ENCODE measurements at places on chromosomes 6 and 20.

GRCh38 chr6:105043979-105044378 is 87.1 kb downstream of the LIN28B start:
- no peak for DNase-seq

- DNase-seq: no peak
These were observed 13.3 kb downstream of the ZSCAN31 start for GRCh38 chr6:28322661-28323060.

GRCh38 chr6:10184371-10185227 is 230.3 kb downstream of the TFAP2A start:
- DNase-seq: no peak

GRCh38 chr20:59273739-59274357 is 26.6 kb upstream of the EDN3 start:
- no peak for DNase-seq

GRCh38 chr6:31792761-31793171 is 2.8 kb downstream of the VARS1 start:
- no peak for DNase-seq

GRCh38 chr6:139290787-139291311 is 949 bp downstream of the TXLNB start:
- DNase-seq: no peak

DNA sequence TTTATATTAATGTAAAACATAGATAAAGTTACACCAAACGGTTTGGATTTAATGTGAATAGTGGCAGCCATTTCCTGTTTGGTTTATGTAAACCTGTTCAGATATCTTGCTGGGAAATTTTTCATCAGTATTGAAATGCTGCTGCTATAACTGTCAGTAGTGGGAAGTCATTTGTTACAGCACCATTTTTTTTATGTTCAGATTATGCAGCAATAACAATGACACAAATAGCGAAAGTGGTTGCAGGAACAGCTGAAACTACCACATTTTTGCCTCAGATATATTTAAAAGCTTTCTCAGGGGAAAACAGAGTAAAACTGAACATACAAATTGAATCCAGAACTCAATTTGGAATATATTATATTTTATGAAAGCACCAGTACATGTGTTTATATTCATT is 128.8 kb upstream of the SIM1 start:
- no peak for DNase-seq

DNA sequence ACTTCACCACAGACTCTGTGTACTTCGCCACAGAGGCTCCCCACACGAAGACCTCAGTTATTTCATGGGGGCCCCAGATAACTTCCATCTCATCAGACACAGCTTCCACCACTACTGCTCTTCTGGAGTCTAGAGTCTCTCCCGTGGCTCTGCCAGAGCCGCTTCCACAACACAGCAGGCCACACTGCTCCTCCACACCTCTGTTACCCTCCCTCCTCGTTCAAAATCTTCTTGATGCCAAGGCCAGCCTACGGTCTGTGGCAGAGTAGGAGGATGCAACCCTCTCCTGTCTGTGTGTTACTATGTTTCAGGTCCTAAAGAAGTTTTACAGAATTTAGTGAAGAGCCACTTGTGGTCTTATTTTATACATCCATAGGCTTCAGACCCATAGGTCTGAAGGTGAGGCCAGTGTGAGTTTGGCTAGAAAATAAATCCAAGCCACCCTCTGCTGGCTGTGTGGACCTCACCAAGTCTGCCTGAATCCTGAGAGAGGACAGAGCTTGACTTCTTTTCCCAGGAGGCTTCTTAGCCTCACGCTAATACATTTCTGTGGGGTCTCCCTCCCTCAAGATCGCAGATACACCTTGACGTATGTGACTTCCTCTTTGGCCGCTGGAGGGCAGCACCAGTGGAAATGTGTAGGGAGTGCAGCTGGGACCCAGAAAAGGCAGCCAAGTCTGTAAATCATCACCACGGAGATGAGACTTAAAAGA is 197.7 kb downstream of the FAXC start:
- DNase-seq: no peak

DNA sequence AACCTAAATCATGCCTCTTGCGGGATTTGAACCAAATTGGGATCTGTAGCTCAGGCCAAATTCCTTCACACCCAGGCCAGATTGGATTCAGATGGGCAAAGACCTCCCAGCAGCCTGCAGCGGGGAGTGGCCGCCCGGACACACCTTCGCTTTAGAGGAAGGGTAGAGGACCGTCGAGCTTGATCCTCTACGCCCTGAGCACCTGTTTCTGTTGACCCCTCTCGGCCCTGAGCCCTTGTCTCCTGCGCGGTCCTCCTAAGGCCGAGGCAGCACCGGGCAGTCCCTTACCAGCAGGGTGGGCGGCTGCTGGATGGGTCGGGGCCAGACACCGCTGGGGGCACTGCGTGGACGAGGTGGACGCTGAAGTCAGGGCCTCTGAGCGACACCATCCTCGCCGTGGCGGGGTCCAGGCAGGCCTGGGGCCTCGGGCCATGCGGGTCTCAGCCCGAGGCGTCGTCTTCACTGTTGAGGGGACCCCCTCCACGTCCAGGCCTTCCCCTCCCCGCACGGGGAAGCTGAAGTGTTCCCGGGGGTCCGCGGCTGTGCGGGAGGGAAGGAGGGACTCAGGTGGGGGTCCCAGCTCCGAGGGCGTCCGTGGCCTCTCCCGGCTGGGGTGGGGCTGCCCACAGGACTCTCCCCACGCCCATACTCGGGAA is 114.8 kb downstream of the SMOC2 start:
- DNase-seq: no peak

DNA sequence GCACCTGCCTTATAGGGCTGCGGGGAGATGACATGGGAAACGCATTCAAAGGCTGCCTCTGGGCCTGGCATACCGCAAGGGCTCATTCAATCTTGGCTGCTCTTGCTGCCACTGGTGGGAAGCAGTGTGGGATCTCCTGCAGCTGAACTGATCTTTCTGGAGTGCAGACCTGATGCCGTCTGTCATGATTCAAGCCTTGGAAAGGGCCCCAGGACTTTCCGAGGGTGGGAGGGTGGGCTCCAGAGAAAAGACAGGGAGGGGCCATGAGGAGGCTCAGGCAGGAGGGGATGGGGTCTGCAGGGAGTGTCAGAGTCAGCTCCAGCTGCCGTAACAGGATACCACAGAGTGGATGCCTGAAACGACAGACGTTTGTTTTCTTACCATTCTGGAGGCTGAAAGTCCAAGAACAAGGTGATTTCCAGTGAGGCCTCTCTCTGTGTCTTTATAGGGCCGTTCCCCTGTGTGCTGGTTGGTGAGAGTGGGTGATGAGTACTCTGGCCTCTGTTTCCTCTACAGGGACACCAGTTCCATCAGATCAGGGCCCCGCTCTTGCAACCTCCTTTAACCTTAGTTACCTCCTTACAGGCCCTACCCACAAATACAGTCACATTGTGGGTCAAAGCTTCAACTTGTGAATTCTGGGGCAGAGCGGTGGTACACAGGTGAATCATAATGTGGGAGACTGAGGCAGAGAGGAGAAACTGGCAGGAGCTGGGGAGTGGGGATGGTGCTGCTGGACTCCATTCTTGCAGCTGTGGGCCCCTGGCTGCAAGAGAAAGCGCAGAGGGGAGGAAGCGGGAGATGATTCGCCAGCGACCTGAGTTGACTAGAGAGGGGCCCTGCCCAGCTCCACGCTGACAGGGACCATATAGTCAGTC is 148.4 kb downstream of the SYCP2 start:
- DNase-seq: no peak

GRCh38 chr6:36639171-36639808 is 39.2 kb upstream of the CDKN1A start:
- DNase-seq: no peak

GRCh38 chr20:55099251-55099650 is 623.9 kb downstream of the DOK5 start:
- DNase-seq: no peak

DNA sequence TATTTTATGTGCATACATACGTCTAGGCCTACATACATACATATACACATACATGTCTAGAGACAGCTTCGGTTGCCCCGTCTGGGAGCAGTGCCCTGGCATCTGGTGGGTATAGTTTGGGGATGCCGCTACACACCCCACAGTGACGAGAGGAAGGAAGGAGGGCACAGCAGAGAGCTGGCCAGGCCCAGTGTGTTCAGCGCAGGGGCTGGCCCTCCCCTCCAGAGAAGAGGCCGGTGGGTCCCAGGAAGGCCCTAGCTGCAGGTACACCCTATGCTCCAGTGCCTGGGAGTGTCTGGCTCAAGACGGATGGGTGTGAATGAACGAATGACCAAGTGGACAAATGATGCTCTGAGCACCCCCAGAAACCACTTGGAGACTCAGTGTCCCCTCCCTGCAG is 284.6 kb downstream of the CDH4 start:
- DNase-seq: no peak

DNA sequence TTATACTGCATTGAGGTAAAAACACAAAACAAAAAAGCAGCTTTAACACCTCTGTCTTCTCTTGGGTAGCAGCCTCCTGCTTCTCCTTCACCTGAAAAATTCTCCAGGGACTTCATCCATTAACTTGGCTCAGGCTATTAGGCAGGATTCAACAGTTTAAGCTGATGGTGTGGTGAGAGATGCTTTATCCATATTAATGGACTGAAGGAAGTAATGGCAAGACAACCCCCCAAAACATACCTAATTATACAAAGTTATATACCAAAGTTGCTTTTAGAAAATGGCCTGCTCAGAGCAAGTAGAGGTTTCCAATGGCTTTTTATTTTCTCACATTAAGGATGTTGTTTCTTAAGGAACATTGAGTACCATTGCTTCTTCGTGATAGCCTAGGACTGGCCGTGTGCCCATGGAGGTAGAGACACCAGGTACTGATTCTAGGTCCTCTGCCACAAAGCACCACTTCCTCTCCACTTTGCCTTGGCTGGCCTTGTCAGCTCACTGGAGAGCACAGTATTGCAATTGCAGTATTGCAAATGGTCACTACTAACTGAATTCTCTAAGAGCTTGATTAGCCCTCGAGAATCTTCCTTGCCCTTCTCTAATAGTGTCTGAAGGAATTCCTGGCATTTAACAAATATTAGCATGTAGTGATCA is 7.3 kb downstream of the EDN1 start:
- DNase-seq: no peak

DNA sequence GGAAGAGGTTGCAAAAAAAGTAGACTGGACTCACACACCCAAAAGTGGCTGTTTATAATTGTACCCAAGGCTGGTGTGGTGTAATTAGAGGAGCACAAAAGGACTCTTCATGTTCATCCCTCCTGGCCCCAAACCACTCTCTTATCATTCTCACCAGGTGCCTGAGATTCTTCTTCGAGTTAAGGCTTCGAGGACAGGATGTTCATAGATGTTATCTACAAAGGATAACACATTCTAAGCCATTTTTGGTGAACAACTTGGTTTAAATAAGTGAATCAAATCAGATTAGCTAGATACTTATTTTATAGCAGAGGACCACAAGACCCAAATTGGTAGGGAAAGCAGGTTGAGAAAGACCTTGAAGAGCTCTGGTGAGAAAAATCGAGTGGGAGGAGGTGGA is 73.1 kb upstream of the SUPT3H start:
- DNase-seq: no peak

- no peak for DNase-seq
These were observed 233.2 kb downstream of the ARHGAP18 start for GRCh38 chr6:129476810-129477209.

GRCh38 chr6:398065-398464 is 6.5 kb downstream of the IRF4 start:
- no peak for DNase-seq

GRCh38 chr20:56827763-56828162 is 198.7 kb downstream of the TFAP2C start:
- no peak for DNase-seq

GRCh38 chr6:39978240-39978639 is 44.0 kb upstream of the MOCS1 start:
- DNase-seq: no peak

DNA sequence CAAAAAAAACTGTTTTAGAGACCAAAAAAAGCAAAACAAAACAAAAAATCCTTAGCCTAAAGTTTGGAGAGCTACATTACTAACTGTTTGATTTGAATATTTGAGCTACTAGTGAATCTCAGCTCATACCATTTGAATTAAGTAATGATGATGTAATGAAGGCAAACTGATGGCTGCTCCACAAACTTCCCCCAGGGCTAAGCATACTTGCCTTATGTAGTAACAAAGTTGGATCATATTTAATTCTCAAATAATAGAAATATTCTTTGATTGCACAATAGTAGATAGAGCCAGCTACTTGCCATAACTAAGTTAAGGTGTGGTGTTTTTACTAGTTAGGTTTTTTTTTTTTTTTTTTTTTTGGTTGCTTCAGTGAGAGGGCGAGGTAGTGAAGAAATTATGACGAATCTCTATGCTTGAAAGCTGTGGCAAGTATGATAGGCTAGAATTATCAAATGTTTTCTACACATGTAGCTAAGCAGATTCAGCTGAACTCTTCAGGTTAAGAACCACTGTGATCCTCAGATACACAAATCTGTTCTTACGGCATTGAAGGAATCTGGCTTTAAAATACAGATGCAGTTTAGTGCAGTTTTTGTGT is 2.9 kb downstream of the RAB32 start:
- no peak for DNase-seq

DNA sequence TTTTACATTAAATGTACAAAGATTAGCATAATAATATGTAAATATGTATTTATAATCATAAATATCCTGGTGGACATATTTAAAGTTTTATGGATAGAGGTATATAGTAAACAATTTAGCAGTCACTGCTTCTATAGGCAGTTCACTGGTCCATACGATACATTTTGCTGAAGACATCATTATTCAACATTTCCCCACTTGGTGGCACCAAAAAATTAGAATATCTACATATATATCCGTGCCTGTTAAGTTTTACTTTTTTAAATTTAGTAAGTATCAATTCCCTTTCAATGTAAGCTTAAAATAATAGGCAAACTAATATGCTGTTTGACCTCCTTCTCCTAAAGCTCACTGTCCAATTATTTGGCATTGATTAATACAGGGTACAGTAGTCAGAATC is 64.2 kb downstream of the LMBRD1 start:
- no peak for DNase-seq

DNA sequence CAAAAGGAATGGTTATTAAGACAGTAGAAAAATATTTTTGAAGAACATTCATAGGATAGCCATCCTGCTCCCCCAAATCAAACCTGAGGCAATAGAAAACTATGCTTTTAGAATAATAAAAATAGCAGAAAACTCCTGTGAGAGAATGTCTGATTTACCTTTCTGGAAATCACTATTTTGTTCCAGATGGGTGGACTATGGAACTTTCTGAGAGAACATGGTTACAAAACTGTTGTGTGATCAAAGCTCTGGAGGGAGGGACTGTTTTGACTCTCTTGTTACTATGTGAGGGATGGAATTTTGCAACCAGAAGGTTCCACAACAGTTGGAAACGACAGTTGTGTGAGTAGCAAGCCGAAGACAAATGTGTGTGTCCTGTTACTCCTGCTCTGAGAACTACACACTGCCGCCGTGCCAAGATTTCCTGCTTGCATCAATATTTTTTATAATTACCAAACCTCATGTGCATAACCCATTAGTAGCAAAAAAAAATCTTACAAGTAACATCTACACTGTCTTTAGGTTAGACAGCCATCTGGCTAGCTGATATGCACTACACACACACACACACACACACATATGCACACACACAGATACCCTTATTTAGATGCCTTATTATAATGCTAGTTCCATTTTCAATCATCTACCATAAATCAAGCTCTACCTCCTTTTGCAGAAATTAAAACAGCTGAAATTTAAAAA is 11.0 kb upstream of the HIVEP1 start:
- DNase-seq: no peak

Measured in NCI-H1092 (cell line).